Renal cortical epithelial cell (primary cell): ENCODE measurements at places on chromosomes 5 and 9. TPM values are rescaled to one million over a fixed set of nuclear protein-coding genes. Genes with fewer than 3 reads are reported as not detected.

DNA sequence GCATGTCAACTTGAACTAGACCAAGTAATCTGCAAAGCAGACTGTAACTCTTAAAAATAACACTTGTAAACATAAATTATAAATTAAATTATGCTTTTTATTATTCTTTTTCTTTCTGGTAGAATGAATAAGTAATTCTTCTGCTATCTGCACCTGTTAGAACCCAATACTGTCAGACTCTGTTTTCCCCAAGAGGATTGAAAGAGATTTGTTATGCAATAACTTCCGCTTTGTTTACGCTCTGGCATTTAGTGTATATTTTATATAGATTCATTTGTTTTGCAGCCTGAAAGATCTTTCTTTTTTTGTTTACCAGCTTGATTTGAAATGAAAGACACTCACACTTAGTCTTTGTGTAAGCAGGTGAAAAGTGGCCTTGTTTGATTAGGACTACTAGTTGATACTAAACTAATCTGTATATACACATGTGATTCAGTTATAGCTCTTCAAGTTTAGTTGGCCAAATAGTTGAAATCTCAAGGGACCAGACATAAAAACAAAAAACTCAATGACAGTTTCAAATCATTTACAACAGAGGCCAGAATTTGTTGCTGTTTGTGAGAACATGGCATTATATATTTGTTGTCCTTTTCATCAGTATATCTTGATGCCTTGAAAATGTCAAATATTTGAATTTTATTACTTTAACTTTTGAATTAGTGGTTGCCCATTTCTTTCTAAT is 155.8 kb downstream of the PBX3 start:
- no peak for DNase-seq

- no peak for DNase-seq
Measured at GRCh38 chr9:110828264-110828663, 159.7 kb downstream of the MUSK start.

The GOLM1 gene
- total RNA-seq, result 81.1 and 177 TPM in 2 replicates

The ACER2 gene
- total RNA-seq, result 4.5 and 13.4 TPM in 2 replicates

The LHX3 gene
- total RNA-seq, result not detected in 2 replicates
